ENCODE measurements at places on chromosomes 16 and 17.

DNA sequence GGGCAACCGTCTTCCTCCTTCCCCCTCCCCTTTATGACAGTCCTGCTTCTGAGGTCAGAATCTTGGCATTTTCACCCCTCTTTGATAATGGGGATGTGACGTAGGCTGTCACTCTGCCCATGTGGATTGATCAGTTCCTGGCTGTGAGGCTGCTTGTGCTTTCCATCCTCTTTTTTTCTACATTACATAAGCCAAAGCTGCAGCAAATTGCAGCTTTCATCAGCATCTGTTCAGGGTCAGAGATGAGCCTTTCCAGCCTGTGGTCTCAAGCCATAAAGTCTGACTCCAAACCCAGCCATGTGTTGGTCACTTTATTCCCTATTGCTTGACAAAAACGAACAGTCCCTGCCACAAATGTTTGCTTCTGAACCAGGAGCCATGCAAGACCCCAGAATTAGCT, 535.1 kb downstream of the CDH11 start:
- no peak for DNase-seq

- DNase-seq: no peak
These were observed 14.1 kb downstream of the RAD51C start for GRCh38 chr17:58706351-58707140.

DNA sequence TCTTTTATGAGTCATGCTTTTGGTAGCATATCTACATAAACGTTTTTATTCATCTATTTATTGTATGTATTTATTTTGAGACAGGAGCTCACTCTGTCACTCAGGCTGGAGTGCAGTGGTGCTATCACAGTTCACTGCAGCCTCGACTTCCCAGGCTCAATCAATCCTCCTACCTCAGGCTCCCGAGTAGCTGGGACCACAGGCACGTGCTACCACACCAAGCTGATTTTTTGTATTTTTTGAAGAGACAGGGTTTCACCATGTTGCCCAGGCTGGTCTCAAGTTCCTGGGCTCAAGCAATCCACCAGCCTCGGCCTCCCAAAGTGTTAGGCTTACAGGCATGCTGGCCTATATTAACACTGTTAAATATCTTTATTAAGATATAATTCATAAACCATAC, 20.4 kb upstream of the IL4R start:
- peak; percentile 20 for DNase-seq

DNA sequence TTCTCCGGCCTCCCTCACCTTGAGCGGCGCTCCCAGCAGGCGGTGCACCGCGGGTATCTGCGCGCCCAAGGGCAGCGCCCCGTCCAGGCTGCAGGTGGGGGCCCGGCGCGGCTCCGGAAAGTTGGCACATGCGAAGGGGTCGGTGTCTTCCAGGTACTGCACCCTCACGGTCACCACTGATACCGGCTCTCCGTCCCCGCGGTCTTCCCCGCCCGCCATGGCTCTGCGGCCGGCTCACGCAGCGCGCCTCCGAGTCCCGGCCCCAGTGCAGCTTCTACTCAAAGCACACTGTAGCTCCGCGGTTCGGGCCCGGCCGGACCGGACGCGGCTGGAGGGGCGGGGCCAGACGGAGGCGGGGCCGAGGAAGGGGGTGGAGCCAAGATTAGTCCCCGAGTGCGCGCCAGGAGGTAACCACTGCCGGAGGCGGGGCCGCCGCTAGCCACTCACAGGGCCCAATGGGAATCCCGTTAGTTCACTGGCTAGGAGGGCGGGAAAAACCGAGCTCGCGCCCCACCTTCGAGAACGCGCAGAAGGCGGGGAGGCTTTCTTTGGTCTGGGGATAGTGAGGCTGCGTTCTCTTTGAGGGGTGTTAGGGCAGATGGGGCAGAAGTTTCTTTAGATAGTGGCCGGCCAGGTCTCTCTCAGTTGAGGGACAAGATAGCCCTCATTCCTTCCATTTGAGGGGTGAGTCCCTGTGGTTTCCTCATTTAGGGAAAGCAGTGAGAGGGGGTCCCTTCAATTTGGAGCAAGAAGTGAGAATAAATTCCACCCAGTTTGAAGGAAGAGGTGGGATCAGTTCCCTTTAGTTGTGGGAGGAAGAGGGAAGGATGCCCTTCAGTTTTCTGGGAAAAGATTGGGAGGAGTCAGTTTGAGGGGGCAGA, at the start of gene FHOD1:
Gene FHOD1 (minus strand): TSS at position 290 of the 881 bp plus-strand sequence. CDS start 71 bp downstream, at position 219.
- DNase-seq: peak; percentile 100

DNA sequence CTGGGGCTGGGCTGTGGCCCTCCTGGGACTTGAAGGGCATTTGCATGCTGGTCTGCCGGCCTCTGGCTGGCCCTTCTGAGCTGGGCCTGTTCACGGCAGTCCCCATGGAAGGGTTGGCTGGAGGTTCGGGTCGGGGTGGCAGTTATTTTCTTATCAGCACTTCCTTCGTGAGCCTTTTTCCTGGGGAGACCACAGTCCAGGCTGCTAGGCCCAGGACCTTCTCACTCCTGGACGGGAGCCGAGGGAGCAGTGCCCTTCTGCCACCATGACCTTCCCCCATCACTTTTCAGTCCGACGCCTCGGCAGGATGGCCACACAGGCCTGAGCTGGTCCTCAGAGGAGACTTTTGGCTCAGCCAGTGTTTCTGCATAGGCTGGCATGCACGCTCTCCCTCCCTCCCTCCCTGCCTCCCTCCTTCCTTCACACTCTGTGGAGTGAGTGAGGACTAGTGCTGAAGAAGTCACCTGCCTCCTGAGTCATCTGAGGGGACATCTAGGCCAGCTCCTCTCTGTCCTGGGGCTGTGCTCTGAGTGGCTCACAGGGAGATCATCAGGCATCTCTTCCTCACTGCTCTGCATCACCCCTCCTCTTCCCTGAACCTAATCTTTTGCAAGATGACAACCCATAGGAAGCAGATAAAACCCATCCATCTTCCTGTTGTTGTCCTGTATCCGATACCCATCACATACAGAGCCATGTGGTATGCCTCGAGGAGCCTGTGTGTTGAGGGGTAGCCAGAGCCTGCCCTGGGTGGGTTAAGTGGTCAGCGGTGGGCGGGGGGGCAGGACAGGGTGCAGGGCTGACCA, 109.7 kb downstream of the RAP1GAP2 start:
- no peak for DNase-seq

- no peak for DNase-seq
These were observed 3.5 kb downstream of the CORO6 start for GRCh38 chr17:29619251-29619650.

DNA sequence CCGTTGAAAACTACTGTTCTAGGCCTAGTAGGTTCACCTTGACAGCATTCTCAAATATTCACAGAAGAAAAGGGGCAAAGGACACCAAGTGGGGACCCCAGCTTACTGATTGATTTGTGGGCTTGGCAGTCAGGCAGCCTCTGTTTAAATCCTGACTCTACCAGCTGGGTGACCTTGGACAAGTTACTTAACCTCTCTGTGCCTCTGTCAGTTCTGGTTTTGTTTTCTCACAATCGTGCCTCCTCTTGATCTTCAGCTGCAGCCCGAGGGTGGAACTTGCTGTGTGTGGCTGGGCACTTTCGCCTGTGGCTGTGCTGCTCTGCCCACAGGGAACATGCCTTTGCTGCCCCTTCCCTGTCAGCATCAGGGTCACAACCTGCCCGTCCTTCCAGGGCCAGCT, 17.8 kb downstream of the RAP1GAP2 start:
- DNase-seq: no peak

- DNase-seq: no peak
These were observed 217.0 kb upstream of the CIBAR2 start for GRCh38 chr16:85329059-85329812.

- no peak for DNase-seq
These were observed 101.1 kb downstream of the CMIP start for GRCh38 chr16:81545470-81546250.

- DNase-seq: no peak
These were observed 1038.3 kb downstream of the CDH11 start for GRCh38 chr16:64083428-64084129.

DNA sequence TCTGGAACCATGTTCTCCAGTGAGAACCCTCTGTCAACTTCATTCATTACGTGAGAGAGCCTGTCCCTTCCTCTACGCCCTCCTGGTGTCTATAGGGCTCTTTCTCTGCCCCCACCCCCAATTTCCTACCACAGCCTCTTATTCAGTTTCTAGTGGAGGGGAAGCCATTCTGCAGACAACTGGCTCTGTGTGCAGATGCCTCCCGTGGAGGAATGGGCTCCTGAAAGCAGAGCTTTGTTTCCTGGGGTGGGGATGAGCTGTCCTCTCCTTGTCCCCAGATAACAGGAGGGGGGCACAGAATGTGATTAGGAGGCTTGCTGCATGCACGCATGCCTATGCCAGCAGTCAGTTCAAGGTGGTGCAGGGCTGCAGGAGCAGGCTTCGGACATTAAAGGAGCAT, 31.6 kb downstream of the MMP15 start:
- no peak for DNase-seq

DNA sequence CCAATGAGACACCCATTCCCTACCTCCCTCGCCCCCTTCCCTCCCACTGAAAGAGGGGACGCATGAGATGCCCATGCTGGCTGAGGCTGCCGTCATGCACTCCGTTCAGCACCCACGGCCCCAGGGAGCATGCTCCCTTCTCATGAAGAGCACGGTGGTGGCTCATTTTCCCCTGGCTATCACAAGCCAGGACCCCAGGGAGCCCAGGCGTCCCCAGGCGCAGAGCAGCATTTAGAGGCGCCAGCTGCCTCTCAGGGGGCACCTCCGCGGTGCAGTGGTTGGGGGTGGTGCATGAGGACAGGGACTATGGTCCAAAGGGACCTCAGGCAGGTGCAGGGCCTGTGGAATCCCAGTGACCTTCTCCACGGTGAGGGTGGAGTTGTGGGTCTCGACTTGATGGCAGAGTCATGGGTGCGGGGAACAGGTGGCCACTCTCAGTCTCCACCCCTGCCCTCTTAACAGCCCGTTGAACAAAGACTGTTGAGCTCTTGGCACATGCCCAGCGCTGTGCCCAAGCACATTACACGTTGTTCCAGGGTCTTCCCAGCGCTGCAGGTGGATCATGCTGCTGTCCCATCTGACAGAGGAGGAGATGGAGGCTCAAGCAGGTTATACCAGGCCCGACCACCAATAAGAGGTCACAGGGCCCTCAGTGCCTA, 13.6 kb downstream of the KIF19 start:
- no peak for DNase-seq

Data from activated CD8-positive, alpha-beta memory T cell treated with anti-CD3 and anti-CD28 coated beads, Interleukin-2, amount 50 U/mL, for 48 hours (primary cell).